Pancreas (tissue), 10 donors: ENCODE measurements at places on chromosomes 7 and 10. TPM values are rescaled to one million over a fixed set of nuclear protein-coding genes. Genes with fewer than 3 reads are reported as not detected.

GRCh38 chr7:26670290-26670689 is 194.1 kb downstream of the SKAP2 start:
- H3K27ac ChIP-seq, result no peak overlapping the region
- no peak for DNase-seq
- no peaks in the 10 kb centered on the region for H3K4me1 ChIP-seq
- H3K36me3 ChIP-seq, result no peaks in the 10 kb centered on the region
- no peaks in the 10 kb centered on the region for H3K27me3 ChIP-seq

Gene SKIDA1
- total RNA-seq, result 0.52 TPM

GRCh38 chr7:44912775-44913347 is 27.5 kb upstream of the PURB start:
- no peaks in the 10 kb centered on the region for H3K27me3 ChIP-seq
- no peaks in the 10 kb centered on the region for H3K36me3 ChIP-seq
- peak overlapping the region; percentile 58 for H3K27ac ChIP-seq
- peaks cover 6% of the 10 kb centered on the region for H3K4me1 ChIP-seq
- peak; percentile 65 for DNase-seq

Gene BBIP1
- total RNA-seq, result 12.4 TPM

Gene OPN4
- not detected for total RNA-seq

DNA sequence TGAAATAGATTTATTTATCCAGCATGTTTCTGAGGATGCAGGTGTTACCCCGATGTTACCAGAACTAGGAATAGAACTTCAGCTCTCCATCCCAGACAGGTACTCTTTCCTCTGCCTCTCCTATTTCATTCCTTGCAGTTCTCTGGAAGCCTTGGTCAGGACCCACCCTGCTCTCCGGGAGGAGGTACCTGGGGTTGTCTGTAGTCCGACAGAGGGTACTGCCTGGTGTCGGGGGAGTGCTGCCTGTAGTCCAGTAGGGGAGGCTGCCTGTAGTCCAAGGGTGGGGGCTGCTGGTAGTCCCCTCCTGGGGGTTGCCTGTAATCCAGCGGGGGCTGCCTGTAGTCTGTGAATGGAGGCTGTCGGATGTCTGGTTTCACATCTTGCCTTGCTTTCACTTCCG is 328.4 kb downstream of the PHTF2 start:
- H3K4me3 ChIP-seq, result no peak overlapping the region
- no peak for DNase-seq
- no peaks in the 10 kb centered on the region for H3K36me3 ChIP-seq
- H3K4me1 ChIP-seq, result no peaks in the 10 kb centered on the region

Gene GSTK1
- total RNA-seq, result 68.7 TPM

GRCh38 chr10:52635651-52636050 is 136.9 kb downstream of the MBL2 start:
- DNase-seq, result no peak
- H3K4me3 ChIP-seq, result no peak overlapping the region
- no peaks in the 10 kb centered on the region for H3K36me3 ChIP-seq
- H3K27ac ChIP-seq, result no peak overlapping the region
- no peaks in the 10 kb centered on the region for H3K27me3 ChIP-seq
- no peaks in the 10 kb centered on the region for H3K4me1 ChIP-seq

DNA sequence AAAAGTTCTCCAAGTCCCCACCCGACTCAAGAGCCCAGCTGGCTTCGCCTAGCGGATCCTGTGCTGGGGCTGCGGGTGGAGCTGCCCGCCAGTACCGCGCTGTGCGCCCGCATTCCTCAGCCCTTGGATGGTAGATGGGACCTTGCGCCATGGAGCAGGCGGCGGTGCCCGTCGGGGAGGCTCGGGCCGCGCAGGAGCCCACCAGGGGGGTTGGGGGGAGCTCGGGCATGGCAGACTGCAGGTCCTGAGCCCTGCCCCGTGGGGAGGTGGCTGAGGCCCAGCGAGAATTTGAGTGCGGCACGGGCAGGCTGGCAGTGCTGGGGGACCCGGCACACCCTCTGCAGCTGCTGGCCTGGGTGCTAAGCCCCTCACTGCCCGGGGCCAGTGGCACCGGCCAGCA is 57.0 kb downstream of the TBC1D12 start:
- no peaks in the 10 kb centered on the region for H3K4me1 ChIP-seq
- no peak for DNase-seq
- no peaks in the 10 kb centered on the region for H3K36me3 ChIP-seq
- no peaks in the 10 kb centered on the region for H3K27me3 ChIP-seq
- H3K27ac ChIP-seq, result no peak overlapping the region
- H3K4me3 ChIP-seq, result no peak overlapping the region

DNA sequence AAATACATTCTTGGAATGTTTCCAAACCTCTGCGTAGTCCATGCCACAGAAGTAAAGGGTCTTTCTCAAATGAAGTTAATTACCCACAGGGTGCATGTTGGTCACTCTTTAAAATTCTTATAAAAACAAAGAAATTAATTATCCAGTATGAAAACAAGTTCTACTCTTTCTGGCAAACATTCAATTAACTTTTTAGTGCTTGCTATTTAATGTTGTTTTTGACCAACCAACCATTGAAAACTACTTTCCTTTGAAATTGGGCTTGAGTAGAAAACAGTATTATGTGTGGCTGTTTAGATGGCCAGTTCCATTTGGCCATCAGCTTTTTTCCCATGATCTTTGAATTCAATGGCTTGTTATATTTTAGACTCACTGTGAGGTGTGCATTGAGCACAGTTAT is 83.0 kb downstream of the TAF3 start:
- H3K4me3 ChIP-seq, result no peak overlapping the region
- H3K4me1 ChIP-seq, result peaks cover under 1% of the 10 kb centered on the region
- H3K36me3 ChIP-seq, result no peaks in the 10 kb centered on the region
- H3K27ac ChIP-seq, result no peak overlapping the region

DNA sequence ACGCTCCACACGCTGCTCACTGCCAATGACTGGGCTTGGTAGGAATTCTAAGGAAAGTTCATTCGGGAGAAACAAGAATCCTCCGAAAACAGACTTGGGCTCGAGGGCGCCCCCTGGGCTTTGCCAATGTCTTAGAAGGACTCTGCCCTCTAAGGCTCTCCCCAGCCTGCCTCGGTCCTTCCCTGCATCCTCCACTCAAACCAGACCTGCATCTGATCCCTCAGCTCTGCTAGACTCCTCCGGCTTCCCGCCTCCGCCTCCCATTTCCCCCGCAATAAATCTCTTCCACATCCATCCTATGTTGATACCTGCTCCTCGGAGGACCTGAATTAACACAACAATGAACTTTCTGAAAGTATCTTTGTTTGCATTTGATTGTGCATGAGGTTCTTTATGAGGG is 177.6 kb downstream of the PLPP4 start:
- H3K36me3 ChIP-seq, result no peaks in the 10 kb centered on the region
- no peak overlapping the region for H3K4me3 ChIP-seq

GRCh38 chr7:12127455-12127854 is 83.6 kb upstream of the TMEM106B start:
- H3K36me3 ChIP-seq, result no peaks in the 10 kb centered on the region
- no peaks in the 10 kb centered on the region for H3K27me3 ChIP-seq
- no peak overlapping the region for H3K27ac ChIP-seq

DNA sequence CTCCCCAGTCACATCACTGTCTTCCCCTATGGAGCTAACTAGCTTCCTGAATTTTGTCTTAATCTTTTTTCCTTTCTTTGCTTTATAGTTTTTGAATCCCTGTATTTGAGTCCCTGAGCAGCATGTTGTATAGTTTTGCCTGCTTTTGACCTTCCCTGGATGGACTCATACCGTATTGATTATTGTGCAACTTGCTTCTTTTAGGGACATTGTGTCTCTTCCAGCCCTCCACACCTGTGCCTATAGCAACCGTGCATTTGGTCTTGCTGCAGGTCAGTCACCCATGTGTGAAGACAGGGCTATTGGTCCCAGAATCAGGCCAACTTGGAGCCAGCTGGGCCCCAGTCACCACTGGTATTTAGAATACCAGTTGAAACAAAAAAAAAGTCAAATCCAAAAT is 158.9 kb upstream of the ADCY1 start:
- no peak overlapping the region for H3K27ac ChIP-seq
- no peaks in the 10 kb centered on the region for H3K36me3 ChIP-seq
- H3K4me1 ChIP-seq, result no peaks in the 10 kb centered on the region
- no peaks in the 10 kb centered on the region for H3K27me3 ChIP-seq

Gene DGKB
- 0.34 TPM for total RNA-seq

DNA sequence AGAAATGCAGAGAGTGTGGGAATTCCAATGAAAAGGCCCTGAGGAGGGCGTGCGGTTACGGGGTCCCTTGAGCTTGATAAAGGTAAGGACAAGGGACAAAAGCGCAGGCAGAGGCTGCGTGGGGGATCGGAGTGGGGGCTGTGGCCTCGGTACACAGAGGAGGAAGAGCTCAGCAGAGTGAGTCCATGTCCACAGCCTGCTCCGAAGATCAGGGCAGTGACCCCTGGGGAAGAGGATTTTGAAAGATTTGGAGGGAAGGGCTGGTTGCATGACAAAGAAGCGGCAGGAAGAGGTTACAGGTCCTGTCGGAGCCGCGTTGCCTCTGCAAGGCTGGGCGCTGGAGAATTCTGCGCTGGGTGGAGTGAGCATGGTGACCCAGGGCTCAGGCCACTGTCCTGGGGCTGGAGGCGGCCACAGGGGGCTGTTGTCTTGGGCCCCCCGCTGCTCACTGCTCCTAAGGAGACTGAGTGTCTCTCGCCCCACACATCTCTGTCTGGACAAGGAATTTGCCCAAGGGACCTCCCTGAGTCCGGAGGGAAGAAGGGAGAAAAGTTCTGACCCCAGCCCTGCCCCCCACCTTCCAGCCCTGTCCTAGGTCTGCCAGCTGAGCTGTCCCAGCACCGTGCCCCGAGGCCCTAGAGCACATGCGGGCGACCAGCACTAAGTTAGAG is 69.8 kb upstream of the INSIG1 start:
- H3K4me1 ChIP-seq, result peaks cover 21% of the 10 kb centered on the region
- DNase-seq, result peak; percentile 52
- H3K4me3 ChIP-seq, result no peak overlapping the region
- H3K27ac ChIP-seq, result no peak overlapping the region

Gene CTAGE15
- total RNA-seq, result 0.23 TPM

Gene MCMBP
- total RNA-seq, result 13.6 TPM

- no peaks in the 10 kb centered on the region for H3K27me3 ChIP-seq
- no peak for DNase-seq
- H3K36me3 ChIP-seq, result no peaks in the 10 kb centered on the region
- H3K27ac ChIP-seq, result no peak overlapping the region
- H3K4me1 ChIP-seq, result no peaks in the 10 kb centered on the region
Measured at GRCh38 chr7:39269034-39269433, 291.3 kb downstream of the POU6F2 start.

Gene FBXO24
- 0.31 TPM for total RNA-seq

GRCh38 chr7:77327932-77328628 is 88.1 kb downstream of the GSAP start:
- H3K36me3 ChIP-seq, result no peaks in the 10 kb centered on the region
- DNase-seq, result no peak
- H3K27me3 ChIP-seq, result no peaks in the 10 kb centered on the region
- no peak overlapping the region for H3K27ac ChIP-seq

- H3K27me3 ChIP-seq, result no peaks in the 10 kb centered on the region
- H3K27ac ChIP-seq, result no peak overlapping the region
- H3K4me3 ChIP-seq, result no peak overlapping the region
- no peaks in the 10 kb centered on the region for H3K36me3 ChIP-seq
Measured at GRCh38 chr10:57535306-57535705, 732.4 kb downstream of the IPMK start.
